ENCODE measurements at places on chromosomes 4 and X.

DNA sequence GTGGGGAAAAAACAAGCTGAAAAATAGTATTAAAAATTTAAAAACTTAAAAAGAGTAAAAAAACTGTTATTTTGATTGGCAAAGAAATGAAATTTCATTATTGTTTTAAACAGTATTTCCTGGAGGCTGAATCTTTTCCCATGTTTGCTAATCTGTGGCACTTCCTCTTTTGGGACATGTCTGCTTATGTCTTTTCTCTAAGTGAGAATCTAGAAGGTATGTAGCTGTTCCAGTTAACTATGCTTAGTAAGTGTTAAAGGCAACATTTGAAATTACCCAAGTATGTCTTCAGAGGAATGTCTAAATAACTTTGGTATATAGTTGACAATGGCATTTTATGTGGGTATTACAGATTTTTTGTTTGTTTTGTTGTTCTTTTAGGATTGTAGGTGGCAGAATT lies 81.6 kb upstream of the TBC1D9 start:
- no peak for DNase-seq
- no peaks in the 10 kb centered on the region for H3K36me3 ChIP-seq
- H3K4me3 ChIP-seq, result no peak overlapping the region
- no peaks in the 10 kb centered on the region for H3K27me3 ChIP-seq
- H3K4me1 ChIP-seq, result no peaks in the 10 kb centered on the region

DNA sequence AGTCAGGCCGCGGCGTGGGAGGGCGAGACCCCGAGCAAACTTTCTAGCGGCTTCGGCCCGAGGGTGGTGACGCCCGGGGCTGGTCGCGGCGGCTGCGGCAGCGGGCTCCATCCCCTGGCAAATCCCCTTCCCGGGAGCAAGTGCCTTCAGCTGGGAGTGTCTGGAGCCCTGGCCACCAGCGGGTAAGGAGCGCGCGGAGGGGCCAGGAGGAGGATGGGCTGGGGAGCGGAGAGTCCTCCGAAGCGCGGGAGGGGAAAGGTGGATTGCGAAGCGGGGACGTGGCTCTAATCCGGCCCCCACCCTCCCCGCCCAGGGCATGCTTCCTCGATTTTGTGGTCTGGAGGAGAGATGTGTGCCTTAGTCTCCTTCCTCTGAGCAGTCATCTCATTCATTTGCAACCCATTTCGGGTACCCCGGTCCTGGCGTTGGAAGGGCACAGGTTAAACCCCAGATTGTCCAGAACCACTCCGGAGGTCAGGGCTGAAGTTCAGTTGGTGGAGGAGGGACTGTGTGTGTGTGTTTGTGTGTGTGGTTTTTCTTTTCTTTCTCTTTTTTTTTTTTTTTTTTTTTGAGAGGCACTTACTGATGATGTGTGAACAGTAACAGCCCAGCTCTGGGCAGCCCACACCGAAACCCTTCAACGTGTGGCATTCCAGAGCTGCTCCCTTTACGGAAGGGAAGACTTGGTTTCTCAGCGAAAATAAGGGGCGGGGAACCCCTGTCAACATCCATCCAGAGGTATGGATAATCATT lies 516 bp downstream of the SGMS2 start:
- no peak for DNase-seq
- no peak overlapping the region for H3K27ac ChIP-seq
- H3K4me3 ChIP-seq, result peak overlapping the region; percentile 73
- H3K36me3 ChIP-seq, result no peaks in the 10 kb centered on the region
- H3K27me3 ChIP-seq, result no peaks in the 10 kb centered on the region
- H3K4me1 ChIP-seq, result no peaks in the 10 kb centered on the region

GRCh38 chrX:126165401-126165720 lies 728 bp downstream of the DCAF12L2 start:
- no peaks in the 10 kb centered on the region for H3K27me3 ChIP-seq
- H3K36me3 ChIP-seq, result no peaks in the 10 kb centered on the region
- H3K4me1 ChIP-seq, result no peaks in the 10 kb centered on the region
- no peak overlapping the region for H3K27ac ChIP-seq

GRCh38 chrX:150088042-150088441 lies 149.8 kb upstream of the EOLA2 start:
- H3K4me3 ChIP-seq, result no peak overlapping the region
- no peaks in the 10 kb centered on the region for H3K27me3 ChIP-seq
- H3K27ac ChIP-seq, result no peak overlapping the region
- no peaks in the 10 kb centered on the region for H3K36me3 ChIP-seq
- H3K4me1 ChIP-seq, result no peaks in the 10 kb centered on the region

DNA sequence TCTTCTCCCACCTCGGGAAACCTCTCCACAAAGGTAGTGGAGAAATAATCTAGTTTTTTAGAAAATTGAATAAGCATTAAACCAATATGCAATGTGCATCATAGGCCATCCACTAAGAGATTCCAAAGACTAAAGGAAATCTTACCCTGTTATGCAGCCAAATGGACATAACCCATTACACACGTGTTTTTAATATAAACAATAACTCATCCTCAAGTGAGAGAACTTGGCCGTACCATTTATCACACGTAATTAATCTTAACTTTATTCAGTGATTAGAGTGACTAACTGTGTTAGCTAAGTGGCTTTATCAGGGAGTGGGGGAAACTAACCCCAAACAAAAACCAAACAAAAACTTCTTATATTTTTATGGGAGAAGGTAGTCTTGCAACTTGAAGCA lies 57.8 kb downstream of the AFM start:
- H3K4me3 ChIP-seq, result no peak overlapping the region
- H3K27me3 ChIP-seq, result no peaks in the 10 kb centered on the region
- H3K36me3 ChIP-seq, result no peaks in the 10 kb centered on the region
- DNase-seq, result no peak
- no peak overlapping the region for H3K27ac ChIP-seq

- H3K4me1 ChIP-seq, result no peaks in the 10 kb centered on the region
- H3K36me3 ChIP-seq, result peaks cover 9% of the 10 kb centered on the region
- DNase-seq, result no peak
- no peak overlapping the region for H3K4me3 ChIP-seq
- no peaks in the 10 kb centered on the region for H3K27me3 ChIP-seq
These were observed 38.9 kb upstream of the C4orf50 start for GRCh38 chr4:6056976-6057766.

DNA sequence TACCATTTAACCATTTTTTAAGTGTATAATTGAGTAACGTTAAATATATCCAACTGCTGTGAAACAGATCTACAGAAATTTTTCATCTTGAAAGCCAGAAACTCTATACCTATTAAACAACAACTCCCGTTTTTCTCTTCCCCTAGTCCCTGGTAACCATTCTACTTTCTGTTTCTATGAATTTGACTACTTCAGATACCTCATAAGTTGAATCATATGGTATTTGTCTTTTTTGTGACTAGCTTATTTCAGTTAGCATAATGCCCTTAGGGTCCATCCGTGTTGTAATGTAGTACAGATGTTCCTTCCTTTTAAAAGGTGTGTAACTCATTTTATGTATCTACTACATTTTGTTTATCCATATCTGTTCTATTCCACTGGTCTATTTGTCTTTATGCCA lies 48.7 kb downstream of the STAG2 start:
- no peak overlapping the region for H3K27ac ChIP-seq
- H3K27me3 ChIP-seq, result no peaks in the 10 kb centered on the region
- H3K36me3 ChIP-seq, result no peaks in the 10 kb centered on the region

- H3K4me1 ChIP-seq, result no peaks in the 10 kb centered on the region
- H3K36me3 ChIP-seq, result no peaks in the 10 kb centered on the region
- DNase-seq, result no peak
These were observed 290.6 kb upstream of the SLIT2 start for GRCh38 chr4:19961091-19961490.

DNA sequence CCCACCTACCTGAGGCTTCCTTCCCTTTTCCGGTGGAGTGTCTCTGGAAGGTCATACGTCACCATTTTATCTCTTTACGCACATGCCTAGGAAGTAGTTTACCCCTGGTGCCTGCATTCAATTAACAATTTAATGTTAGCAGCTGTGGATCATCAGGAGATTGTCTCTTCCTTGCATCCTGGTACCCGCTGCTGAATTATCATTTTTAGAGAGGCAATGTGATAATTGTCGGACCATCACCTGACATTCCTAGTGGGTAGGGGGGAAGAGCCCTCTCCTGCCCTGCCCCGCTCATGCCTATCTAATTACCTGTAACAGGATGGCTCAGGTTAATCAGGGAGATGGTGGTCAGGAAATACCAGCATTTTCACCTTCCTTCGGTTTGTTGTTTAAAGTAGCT lies 863.6 kb downstream of the RPA4 start:
- H3K36me3 ChIP-seq, result no peaks in the 10 kb centered on the region
- no peak overlapping the region for H3K4me3 ChIP-seq
- no peaks in the 10 kb centered on the region for H3K4me1 ChIP-seq
- H3K27me3 ChIP-seq, result no peaks in the 10 kb centered on the region
- no peak for DNase-seq
- no peak overlapping the region for H3K27ac ChIP-seq

DNA sequence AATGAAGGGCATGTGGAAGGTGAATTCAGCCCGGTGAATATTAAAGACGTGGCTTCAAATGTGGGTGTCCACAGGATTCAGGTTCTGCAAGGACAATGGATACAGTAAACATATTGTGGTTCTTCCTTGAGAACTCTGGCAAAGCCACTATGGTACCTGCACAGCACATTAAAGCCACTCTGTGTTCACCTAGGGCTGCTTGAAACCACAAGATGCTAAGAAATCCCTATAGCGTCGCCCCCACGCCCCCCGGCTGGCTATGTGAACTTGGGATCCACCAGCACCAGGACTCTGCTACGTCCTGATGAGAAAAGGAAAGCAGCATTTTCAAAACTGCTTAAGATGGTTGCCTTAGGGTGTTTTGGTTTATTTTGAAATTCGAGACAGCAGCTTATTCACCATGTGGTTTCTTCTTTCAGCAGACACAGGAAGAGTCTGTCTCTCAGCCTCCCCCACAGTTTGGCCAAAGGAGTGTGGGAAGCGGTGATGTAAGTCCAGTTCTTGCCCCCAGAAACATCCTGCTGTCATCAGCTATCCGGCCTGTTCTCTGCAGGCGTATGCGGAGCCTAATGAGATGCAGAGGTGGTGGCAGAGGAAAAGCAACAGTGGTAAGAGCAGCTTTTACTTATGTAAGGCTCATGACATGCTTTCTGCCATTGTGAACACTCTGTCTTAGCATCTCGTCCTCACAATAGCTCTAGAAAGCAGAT lies 111.5 kb downstream of the AFAP1 start:
- H3K36me3 ChIP-seq, result no peaks in the 10 kb centered on the region
- peaks cover 36% of the 10 kb centered on the region for H3K4me1 ChIP-seq
- peak; percentile 61 for DNase-seq
- H3K27ac ChIP-seq, result peak overlapping the region; percentile 43

- no peaks in the 10 kb centered on the region for H3K27me3 ChIP-seq
- H3K4me3 ChIP-seq, result no peak overlapping the region
- DNase-seq, result peak; percentile 29
- H3K27ac ChIP-seq, result no peak overlapping the region
- peaks cover 20% of the 10 kb centered on the region for H3K4me1 ChIP-seq
- H3K36me3 ChIP-seq, result no peaks in the 10 kb centered on the region
These were observed 21.9 kb downstream of the CXXC4 start for GRCh38 chr4:104472766-104473165.

- no peak overlapping the region for H3K27ac ChIP-seq
- peaks cover 10% of the 10 kb centered on the region for H3K36me3 ChIP-seq
- DNase-seq, result no peak
- no peak overlapping the region for H3K4me3 ChIP-seq
- H3K4me1 ChIP-seq, result no peaks in the 10 kb centered on the region
These were observed 5.4 kb downstream of the SLC25A6 start for GRCh38 chrX:1386338-1387127.

DNA sequence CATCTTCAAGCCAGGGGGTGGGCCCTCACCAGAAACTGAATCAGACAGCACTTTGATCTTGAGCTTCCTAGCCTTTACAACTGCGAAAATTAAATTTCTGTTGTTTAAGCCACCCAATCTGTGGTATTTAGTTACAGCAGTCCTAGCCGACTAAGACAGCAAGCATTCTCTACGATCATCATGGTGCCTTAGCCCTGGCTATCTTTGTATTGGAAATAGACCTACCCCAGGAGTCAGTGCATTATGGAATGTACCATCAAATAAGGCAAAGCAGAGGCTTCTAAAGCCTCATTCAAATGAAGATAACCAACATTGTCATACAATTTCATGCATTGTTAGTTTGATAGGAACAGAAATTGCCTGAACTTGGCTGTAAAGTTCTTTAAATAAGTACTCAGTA lies 75.0 kb downstream of the PARM1 start:
- no peak for DNase-seq
- H3K27ac ChIP-seq, result no peak overlapping the region
- 0 out of 2 replicates have a peak, but pooled peaks cover under 1% of the 10 kb centered on the region for H3K36me3 ChIP-seq
- H3K27me3 ChIP-seq, result no peaks in the 10 kb centered on the region

GRCh38 chr4:123102897-123103471 lies 180.6 kb upstream of the NUDT6 start:
- no peaks in the 10 kb centered on the region for H3K4me1 ChIP-seq
- no peaks in the 10 kb centered on the region for H3K27me3 ChIP-seq
- H3K27ac ChIP-seq, result no peak overlapping the region
- H3K4me3 ChIP-seq, result no peak overlapping the region
- DNase-seq, result peak; percentile 31

GRCh38 chr4:183082053-183082452 lies 17.0 kb upstream of the WWC2 start:
- no peak overlapping the region for H3K4me3 ChIP-seq
- DNase-seq, result no peak
- no peaks in the 10 kb centered on the region for H3K36me3 ChIP-seq

- DNase-seq, result no peak
- no peaks in the 10 kb centered on the region for H3K4me1 ChIP-seq
- no peak overlapping the region for H3K4me3 ChIP-seq
These were observed 185.9 kb downstream of the GABRB1 start for GRCh38 chr4:47217291-47217690.

GRCh38 chrX:74890676-74891430 lies 34.4 kb downstream of the NEXMIF start:
- no peak overlapping the region for H3K27ac ChIP-seq
- H3K4me1 ChIP-seq, result no peaks in the 10 kb centered on the region
- H3K27me3 ChIP-seq, result no peaks in the 10 kb centered on the region
- H3K4me3 ChIP-seq, result no peak overlapping the region
- DNase-seq, result no peak
- no peaks in the 10 kb centered on the region for H3K36me3 ChIP-seq

DNA sequence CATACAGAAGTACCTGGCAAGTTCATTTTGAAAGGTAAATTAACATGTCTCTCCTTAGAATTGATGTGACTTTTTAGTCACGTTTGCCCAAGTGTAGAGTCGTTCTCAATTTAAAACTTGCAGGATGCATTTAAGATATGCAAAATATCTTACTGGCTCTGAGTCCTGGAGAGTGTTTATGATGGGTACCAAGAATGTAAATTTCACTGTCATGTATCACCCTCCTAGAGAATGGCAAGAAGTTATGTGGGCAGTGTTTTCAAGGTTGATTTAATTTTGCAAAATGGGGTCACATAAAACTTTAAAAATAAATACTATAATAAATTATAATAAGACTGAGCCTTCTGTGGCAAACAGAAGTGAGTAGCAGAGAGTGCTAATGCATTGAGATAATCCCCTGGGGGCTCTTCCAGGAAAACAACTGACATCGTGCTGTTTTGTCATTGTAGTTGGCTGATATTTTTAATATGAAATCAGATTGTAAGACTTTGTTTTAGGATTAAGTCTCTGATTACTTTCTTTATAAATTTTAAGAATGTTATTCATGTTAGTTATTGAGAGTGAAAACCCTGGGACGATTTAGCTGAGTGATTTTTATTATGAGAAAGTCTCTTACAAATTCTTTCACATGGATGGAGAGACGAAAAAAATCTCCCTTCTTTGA lies 103.0 kb downstream of the AFF1 start:
- no peaks in the 10 kb centered on the region for H3K27me3 ChIP-seq
- H3K4me1 ChIP-seq, result peaks cover 13% of the 10 kb centered on the region
- H3K36me3 ChIP-seq, result no peaks in the 10 kb centered on the region
- H3K27ac ChIP-seq, result no peak overlapping the region
- no peak overlapping the region for H3K4me3 ChIP-seq

Measured in MM.1S (cell line).